Spinal cord (tissue), 10 donors: ENCODE measurements at places on chromosomes 2 and 18.

GRCh38 chr2:174334781-174335251, at the start of gene SP9:
Gene SP9 (plus strand): TSS chr2:174334954. CDS start chr2:174335093, 139 bp downstream.
- DNase-seq: no peak

- no peak for DNase-seq
Measured at GRCh38 chr18:45894818-45895217, 69.3 kb downstream of the SIGLEC15 start.

DNA sequence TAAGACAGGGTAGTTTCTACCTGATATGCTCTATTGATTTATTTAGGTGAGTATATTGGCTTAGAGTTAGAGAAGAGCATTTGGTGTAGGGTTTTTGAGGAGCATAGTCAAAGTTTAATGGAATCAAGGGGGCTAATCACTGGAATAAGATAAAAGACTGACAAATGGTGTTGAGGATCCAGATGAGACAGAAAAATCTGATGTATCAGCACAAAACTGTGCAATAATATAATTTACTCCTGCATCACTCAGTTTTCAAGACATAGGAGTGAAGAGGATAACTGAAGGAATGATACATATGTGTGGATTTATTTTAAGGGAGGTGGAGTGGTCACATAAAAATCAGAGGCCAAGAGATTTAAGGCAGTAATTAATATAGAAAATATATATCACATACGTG, 339.2 kb downstream of the NYAP2 start:
- no peak for DNase-seq

DNA sequence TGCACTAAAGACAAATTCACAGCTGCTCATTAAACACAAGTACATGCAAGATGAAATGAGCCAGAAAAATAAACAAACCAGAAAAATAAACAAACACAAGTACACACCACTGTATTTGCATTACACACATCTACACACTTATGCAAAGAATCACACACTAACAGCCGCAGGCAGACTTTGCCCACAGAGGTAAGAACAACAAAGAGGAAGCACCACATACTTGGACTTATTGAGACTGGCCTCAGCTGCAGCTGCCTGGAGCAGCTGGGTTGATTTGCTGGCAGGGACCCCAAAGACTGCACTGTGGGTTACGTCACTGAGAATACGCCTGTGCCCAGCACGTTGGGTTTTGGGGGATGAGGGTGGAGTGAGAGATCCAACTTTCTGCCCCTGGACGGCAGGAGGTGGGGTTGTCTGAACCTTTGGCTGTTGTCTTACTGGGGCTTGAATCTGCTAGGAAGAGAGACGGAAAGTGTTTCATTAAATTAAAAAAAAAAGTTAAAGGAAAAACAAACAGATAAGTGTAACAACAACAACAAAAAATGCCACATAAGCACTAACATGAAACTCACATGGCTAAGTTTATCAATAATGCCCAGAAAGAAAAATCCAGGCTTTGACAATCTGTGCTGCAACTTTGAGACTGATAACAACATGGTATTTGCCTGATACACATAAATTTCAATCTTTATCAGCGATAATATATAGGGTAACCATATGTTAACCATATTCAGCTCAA, 71.9 kb upstream of the NFU1 start:
- DNase-seq: no peak
